ENCODE measurements at places on chromosomes 13 and 19.

DNA sequence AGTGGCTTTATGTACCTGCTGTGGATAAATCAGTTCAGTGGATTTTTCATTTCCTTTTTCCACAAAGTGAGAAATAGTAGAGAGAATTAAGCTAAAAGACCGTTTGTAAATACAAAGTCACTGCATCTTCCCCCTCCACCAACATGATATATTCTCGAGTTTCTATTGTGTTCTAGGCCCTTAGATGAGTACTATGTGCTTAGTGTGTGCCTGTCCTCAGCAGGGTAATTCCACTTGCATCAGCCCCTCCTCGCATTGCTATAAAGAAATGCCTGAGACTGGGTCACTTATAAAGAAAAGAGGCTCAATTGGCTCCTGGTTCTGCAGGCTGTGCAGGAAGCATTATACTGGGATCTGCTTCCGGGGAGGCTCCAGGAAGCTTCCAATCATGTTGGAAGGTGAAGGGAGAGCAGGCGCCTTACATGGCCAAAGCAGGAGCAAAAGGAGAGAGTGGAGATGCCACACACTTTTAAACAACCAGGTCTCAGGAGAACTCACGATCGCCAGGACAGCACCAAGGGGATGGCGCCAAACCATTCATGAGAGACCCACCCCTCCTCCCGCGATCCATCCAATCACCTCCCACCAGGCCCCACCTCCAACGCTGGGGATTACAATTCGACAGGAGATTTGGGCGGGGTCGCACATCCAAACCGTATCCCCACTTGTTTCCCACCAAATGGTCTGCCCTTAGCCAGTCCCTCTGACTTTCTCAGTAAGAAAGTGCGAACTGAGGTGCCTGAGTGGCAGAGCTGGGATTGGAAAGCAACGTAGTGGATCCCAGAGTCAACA is 102.3 kb upstream of the ABCC4 start:
- DNase-seq = no peak

DNA sequence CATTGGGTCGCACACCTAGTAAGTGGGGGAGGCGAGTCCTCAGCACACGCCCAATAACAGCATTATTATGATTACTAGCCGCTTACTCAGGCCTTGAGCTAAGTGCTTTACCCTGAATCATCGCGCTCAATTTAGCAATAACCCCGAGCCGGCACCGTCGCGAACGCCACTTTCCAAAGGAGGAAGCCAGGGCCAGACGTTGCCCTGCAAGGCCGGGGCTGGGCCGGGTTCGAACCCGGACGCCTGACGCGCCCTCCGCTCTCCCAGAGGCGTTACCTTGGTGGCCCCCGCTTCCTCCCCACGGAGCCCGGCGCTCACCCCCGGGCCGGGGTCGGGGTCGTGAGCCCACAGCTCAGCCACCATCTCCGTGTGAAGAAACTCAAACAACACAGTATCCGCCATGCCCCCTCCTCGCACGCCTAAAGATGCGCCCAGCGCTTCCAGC is at the start of gene TRAPPC6A:
TSS of gene TRAPPC6A (minus strand) at position 421 of the 445 bp plus-strand sequence. CDS start at position 402, 19 bp downstream.
- DNase-seq = no peak

GRCh38 chr19:28917621-28918020 is 295.3 kb downstream of the UQCRFS1 start:
- no peak for DNase-seq

- DNase-seq = no peak
Measured at GRCh38 chr19:10245189-10245939, 6.7 kb upstream of the MRPL4 start.

GRCh38 chr13:57969951-57970350 is 338.4 kb downstream of the PCDH17 start:
- no peak for DNase-seq

- no peak for DNase-seq
Measured at GRCh38 chr19:19152668-19153384, 14.5 kb upstream of the TMEM161A start.

GRCh38 chr13:109454167-109454917 is 332.0 kb downstream of the IRS2 start:
- DNase-seq = no peak

Data from activated CD4-positive, alpha-beta T cell treated with anti-CD3 and anti-CD28 coated beads for 24 hours (primary cell).